Central memory CD4-positive, alpha-beta T cell (primary cell): ENCODE measurements at places on chromosomes 4 and X.

GRCh38 chr4:61309616-61310015 is 109.5 kb downstream of the ADGRL3 start:
- no peak for DNase-seq

DNA sequence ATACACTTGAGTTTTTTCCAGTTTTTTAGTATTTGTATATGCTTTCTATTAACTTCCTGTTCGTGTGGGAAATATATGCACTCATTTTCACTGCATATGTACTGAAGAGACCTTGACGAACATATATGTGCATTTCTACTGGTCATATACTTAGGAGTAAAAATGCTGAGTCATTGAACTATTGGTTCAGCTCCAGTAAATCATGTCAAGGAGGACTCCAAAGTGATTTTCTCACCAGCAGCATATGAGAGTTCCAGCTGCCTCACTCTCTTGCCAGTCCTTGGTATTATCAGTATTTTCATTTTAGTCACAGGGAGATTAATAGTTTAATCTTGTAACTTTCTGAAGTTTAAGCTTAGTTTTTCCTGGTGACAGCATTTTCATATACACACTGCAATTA is 2750.2 kb downstream of the ARAP2 start:
- no peak for DNase-seq

DNA sequence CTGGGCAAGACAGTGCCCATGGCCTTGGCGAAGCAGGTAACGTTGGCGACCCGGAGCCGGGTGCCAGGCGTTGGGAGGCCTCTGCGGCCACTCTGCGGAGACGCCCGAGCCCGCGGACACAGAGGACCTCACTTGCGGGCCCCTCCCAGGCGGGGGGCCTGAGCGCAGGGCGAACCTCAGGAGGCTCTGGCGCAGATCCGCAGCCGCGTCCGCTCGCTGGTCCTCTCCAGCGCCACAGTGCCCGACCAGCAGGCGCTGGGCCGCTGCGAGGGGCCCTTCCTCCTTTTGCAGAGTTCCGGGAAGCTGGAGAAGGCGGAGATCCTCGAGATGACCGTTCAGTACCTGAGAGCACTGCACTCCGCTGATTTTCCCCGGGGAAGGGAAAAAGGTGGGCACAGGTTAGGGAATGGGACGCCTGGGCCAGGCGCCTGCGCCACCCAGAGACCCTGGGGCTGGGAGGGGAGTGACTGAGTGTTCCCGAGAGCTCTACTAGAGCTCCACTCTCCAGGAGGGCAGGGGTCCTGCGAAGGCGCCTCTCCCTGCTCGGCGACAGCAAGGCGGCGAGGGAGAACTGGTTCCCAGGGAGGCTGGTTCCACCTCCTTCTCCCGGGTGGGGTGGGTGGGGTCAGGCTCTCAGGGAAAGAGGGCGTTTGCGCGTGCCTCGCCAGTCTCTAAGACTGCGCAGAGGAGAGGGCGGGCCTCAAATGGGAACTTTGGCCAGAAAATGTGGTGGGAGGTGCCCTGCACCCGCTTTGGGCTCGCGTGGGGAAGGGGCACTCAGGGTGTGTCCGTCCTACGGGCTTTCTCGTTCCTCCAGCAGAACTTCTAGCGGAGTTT is 1.4 kb downstream of the HELT start:
- no peak for DNase-seq

- DNase-seq: no peak
These were observed 816.4 kb upstream of the FRG1 start for GRCh38 chr4:189124149-189124758.

DNA sequence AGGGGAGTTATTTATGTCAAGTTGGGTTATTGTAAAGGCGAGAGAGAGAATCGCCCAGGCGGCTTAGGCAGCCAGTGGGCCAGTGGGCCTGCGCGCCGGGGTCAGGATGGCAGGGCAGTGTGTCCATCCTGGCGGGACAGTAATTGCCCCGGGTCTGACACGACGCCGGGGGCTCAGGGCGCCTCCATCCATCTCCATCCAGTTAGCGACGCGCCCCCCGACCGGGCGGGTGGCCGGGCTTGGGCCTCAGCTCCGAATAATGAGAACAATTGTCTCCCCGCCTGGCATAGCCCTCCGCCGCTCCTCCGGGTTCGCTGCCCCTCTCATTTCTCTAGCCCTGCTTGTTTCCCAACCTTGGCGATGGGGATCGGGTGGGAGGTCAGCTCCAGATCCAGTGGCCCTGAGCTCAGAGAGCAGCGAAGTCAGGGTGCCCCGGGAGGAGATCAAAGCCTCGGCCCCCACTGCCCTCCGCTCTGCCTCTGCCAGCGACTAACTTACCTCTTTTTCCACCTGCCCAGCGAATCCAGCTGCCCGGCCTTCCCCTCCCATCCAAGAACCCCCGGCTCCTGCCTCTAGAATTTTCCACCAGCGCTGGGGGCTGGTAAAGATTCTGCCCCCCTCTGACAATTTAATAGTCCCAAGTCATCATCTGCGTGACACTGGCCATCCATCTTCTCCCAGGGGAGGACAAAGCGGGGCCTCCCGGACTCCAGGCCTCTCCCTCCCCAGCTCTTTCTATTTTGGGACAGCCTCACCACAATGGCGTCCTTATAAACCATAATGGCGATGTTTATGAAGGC is 56.9 kb upstream of the TMEM33 start:
- no peak for DNase-seq

GRCh38 chr4:168259096-168259495 is 59.5 kb downstream of the DDX60 start:
- no peak for DNase-seq

DNA sequence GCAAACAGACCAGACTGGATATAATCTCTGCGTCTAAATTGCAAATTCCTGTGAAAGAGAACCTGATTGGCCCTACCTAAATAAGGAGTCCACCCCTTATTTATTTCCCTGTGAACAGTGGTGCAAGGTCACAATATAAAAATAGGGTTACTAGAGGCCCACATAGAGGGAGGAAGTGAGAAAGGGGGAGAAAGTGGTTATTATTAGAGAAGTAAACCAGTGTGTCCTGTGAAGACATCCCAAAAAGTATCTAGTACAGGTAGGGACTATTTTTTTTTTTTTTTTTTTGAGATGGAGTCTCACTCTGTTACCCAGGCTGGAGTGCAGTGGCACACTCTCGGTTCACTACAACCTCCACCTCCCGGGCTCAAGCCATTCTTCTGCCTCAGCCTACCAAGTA is 15.0 kb upstream of the FRYL start:
- no peak for DNase-seq

DNA sequence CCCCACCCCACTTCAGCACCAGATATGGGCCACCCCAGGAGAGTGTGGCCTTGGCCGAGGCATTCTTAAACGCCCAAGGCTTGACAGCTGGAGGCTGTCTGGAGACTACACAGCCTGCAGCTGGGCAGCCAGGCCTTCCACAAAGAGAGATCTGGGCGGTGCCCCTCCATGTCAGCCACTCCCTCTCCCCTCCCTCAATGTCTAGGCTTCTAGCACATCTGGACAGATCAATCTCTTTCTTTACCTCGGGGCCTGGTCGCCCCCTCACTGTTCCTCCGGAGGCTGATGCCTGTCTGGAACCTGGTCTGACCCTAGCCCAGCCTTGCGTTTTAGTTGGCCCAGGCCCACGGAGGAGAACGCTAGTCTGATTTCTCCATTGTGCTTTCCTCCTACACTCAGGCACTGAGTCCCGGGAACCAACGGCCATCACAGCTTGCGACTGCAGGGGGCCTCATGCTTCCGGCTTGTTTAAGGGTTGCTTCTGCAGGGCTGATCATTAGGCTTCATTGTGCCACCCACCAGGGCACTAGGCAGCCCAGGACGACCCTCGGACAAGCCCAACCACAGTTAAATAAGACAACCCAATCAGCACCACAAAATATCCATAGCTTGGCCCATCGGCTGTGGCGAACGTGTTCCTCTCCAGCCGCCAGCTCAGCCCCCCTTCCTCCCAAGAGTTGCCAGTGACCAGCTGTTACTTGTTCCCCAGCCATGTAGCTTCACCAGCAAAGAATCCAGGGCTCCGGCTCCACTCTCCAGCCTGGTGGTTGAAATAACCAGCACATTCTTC is 200.6 kb downstream of the BCOR start:
- no peak for DNase-seq

DNA sequence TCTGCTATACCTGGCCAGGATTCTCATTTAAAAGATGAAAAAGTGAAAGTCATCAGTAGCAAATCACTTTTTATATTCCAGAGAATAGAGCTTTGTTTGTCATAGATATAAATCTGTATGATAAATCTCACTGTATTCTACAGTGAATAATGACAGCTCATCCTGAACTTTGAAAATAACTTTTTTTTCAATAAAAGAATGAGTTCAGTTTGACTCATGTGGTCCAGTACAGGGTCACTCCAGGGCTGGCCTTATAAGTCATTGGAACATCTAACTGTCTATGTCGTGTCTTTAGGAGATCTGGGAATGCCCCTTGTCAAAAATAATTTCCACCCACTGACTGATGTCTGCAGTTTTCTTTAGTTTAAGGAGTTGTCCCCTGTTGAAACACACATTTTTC is 18.5 kb upstream of the CXCL8 start:
- no peak for DNase-seq

DNA sequence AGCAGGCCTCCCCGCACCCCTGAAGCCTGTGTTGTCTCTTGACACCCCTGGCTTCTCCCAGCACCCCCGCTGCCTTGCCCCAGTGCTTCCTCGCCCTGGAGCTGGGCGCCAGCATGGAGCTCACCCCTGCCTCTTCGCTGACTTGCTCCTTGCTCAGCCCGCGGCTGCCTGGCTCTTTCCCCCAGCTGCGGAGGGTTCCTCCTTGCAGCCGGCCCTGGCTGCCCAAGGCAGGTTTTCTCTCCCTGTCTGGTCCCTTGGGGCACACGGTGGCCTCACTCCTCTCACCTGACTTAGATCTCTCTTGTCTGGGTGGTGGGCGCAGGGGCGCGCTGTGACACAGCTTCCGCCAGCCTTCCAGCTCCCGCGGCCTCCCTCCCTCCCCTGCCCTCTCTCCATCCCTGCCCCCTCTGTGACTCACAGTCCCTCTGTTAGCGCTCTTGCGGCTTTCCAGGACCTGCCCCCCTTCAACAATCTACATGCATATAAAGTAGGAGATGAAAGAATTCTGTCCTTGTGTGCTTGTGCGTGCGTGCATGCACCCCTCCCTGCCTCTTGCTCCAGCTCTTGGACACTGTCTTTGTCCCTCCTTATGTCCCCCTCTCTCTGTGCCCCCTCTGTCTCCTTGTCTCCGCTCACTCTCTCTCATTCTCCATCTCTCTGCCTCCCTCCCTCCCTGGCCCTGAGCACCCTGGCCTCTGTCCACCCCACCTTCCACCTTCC is 2.2 kb downstream of the PLXNB3 start:
- DNase-seq: no peak

GRCh38 chr4:37740546-37740945 is 54.4 kb upstream of the RELL1 start:
- DNase-seq: no peak

DNA sequence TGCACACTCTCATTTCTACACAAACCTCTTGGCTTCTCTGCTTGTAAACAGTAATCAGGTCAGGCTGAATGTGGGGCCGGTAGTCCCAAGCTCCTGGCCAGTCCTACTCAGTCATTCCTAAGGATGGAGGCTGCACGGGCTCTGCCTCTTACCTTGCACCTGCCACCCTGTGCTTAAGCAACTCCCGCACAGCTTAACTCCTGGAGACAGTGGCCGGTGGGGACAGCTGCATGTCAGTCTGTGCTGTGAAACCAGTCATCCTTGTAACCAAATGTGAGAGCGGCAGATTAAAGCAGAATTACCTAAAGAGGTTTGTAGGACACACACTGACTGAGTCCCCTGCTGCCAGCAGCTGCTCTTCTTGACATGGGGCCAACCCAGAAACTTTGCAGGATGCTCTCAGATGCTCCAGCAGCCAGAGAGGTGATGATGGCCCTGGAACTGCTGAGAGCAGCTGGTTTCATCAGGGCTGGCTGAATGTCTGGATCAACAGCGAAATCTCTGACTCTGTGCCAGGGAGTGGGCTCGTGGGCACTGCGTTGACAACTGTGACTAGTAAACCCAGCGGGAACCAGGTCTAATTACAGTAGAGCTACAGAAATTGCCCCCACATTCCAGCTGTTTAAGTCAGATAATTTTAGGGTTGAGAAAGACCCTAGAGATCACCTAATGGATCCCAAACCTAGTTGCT is 123.7 kb downstream of the ANAPC4 start:
- no peak for DNase-seq
